Activated gamma-delta T cell treated with Interleukin-2 at 50 U/mL for 16 hours (primary cell): ENCODE measurements at places on chromosomes 3 and 15.

DNA sequence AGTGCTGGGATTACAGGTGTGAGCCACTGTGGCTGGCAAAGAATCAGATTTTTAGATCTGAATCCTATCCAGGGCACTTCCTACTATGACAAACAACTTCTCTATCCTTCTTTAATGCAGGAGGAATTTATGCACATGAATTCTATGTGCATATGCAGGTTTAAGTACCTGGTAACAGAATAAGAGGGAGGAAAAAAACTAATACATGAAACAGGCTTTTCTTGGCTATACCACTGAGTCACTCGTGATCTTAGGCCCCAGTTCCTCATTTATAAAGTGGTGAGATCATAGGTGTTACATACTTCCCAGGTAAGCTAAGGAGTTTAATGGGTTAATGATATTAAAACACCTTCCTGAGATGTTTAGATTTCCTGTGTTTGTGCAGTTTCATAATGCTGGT lies 108.2 kb downstream of the TP63 start:
- no peak for DNase-seq

DNA sequence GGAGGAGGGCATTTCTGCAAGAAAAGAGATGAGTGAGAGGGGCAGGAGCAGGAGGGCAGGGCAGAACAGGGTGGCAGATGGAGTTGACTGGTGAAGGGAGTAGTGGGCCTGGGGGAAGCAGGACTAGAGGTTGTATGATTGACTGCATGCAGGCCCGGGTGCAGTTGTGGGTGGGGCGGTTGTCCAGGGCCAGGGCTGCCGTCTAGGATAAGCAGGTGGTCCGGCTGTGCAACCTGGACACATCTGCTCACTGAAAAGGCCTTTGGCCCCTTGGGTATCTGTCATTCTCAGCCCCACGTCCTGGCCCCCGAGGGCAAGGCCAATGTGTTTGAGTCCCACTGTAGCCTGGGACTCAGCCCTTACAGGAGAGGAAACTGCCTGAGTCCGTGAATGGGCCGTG lies 25.4 kb downstream of the ALS2CL start:
- DNase-seq = no peak

DNA sequence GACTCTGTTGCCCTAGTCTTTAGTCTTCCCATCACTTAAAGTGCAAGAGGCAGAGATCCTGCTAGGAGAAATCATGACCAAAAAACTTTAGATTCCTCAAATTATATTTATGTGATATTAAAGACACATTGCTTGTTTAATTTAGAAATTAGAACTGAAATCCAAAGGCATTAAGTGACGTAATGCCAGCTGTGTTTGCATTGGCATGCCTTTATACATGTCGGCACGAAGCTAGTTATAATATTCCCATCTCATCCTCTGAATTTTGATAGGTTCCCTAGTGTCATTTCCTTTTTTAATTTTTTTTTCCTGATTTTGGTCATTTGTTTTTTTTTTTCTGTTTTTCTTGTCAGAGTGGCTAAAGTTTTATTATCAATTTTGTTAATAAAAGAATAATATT lies 203.5 kb upstream of the ZBTB20 start:
- no peak for DNase-seq

- no peak for DNase-seq
Measured at GRCh38 chr3:159627634-159628033, 361.0 kb upstream of the IL12A start.

- DNase-seq = no peak
Measured at GRCh38 chr3:112627919-112628466, 12.9 kb downstream of the CCDC80 start.

GRCh38 chr3:152922554-152922953 lies 87.6 kb downstream of the P2RY1 start:
- no peak for DNase-seq
